ENCODE measurements at places on chromosomes 13 and 19. TPM values are rescaled to one million over a fixed set of nuclear protein-coding genes. Genes with fewer than 3 reads are reported as not detected.

DNA sequence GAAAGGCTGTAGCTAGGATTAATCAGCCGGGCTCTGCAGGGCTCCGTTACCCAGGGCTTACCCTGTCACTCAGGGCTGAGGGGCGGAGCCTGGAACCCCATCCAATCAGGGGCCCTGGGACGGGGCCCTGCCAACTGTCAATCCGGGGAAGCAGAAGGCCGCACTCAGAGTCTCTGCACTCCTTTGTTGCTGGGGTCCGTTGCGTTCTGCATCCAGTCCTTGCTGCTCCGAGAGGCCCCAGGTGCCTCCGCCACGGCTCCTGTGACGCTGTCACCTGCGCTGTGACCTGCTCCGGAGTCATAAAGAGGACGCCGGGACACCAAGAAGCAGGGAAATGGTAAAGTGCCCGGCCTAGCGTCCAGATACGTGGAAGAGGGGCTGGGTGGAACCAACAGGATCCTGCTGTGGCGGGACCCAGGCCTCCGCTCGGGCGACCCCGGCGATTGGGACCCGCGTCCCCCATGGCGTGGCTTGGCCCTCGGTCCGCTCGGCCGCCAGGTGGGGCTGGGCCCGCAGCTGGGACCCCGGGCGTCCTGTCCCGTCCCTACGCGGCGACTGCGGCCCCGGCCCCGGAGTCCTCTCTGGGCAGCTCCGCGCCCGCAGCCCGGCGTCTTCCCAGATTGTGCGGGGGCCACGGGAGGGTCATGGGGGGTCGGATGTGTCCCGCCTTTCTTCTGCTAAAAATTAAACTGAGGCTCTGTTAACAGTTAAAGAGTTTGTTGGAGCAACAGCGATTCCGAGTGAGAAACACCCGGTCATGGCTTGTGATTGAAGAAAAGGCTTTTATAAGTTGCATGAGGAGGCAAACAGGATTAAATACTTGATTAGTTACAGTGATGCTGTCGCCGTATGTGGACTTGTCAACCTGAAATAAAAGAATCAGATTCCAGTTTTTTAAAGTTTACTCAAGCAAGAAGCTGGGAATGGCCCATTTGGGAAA, at the start of gene ZNF491:
Gene ZNF491, plus strand, starts transcription at position 133 of the 940 bp plus-strand sequence. CDS start 7,431 bp downstream, outside the sequence.
- DNase-seq, result no peak

DNA sequence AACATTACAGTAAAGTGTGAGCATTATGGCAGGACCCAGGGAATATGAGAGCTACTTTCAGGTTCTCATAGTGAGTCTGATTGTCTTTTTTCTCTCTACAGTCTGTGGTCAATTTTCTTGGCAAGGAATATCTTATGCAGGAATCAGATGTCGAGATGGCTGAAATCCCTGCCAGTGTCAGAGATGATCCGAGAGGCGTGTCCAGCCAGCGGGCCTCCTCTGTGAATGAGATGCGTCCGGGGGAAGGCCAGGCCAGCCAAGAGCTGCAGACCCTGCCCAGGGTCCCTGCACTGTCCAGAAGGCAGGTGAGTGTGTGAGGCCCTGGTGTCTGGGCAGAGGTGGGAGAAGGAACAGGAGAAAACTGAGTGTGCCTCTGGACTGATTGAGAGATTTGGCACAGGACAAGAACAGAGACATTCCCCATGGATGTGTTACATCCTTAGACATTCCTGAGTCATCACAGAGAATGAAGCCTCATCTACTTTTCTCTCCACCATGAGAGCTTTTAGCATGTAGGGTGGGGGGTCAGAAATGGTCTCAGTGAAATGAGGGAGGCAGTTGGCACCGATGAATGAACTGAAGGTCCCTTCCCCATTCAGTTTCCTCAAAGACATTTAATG, 27.3 kb upstream of the EDDM13 start:
- DNase-seq, result no peak

- DNase-seq, result no peak
Measured at GRCh38 chr19:51571599-51571998, 516 bp downstream of the ZNF175 start.

- DNase-seq, result no peak
Measured at GRCh38 chr13:113407103-113407530, 43.2 kb upstream of the GRTP1 start.

AMER2 gene
- total RNA-seq, result not detected

GRCh38 chr13:100112186-100112838, 23.4 kb downstream of the PCCA start:
- no peak for DNase-seq

SMIM7 gene
- total RNA-seq, result 290 TPM

- no peak for DNase-seq
Measured at GRCh38 chr19:47601180-47601904, 7.6 kb upstream of the BICRA start.

- DNase-seq, result no peak
Measured at GRCh38 chr19:47280183-47280797, 5.6 kb downstream of the INAFM1 start.

PCP2 gene
- total RNA-seq, result not detected

APOC4 gene
- not detected for total RNA-seq

DNA sequence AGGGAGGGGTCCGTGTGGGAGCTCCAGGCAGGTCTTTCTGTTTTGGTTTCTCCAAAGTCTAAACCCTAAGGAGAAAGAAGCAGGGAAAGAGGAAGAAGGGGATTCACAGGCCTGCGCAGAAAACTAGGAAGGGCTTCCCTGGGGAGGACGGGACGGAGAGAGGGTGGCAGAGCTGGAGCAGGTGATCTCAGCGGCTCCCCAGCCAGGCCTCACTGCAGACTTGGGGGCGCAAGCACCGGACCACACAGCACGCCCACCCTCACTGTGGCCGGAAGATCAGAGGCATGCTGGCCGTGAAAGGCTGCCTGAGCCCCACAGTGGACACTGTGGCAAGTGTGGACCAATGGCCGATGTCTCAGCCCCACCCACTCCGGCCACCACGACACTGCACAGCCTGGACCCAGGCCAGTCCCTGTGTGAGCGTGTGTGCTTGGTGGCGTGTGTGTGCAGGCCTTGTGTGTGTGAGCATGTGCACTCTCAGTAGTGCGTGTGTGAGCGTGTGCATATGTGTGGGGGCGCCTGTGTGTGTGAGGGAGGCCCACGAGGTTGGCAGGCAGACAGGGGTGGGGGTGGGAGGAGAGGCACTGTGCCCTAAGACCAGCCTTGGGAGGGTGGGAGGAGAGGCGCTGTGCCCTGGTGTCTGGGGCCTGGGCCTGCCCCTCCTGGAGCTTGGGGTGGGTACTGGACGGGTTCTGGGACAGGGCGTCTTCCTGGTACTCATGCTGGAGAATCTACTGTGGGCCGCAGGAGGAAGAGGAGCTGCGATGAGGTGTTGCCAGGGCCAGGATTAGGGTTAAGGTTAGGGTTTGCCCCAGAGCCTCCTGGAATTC, 15.4 kb upstream of the TMEM255B start:
- no peak for DNase-seq

- DNase-seq, result no peak
Measured at GRCh38 chr13:107379407-107380155, 811.6 kb upstream of the ARGLU1 start.

MAB21L1 gene
- 1.2 TPM for total RNA-seq

GSK3A gene
- total RNA-seq, result 29.8 TPM

KEAP1 gene
- total RNA-seq, result 40.9 TPM

GRCh38 chr13:98462241-98462882, 114.5 kb downstream of the STK24 start:
- DNase-seq, result no peak

DNA sequence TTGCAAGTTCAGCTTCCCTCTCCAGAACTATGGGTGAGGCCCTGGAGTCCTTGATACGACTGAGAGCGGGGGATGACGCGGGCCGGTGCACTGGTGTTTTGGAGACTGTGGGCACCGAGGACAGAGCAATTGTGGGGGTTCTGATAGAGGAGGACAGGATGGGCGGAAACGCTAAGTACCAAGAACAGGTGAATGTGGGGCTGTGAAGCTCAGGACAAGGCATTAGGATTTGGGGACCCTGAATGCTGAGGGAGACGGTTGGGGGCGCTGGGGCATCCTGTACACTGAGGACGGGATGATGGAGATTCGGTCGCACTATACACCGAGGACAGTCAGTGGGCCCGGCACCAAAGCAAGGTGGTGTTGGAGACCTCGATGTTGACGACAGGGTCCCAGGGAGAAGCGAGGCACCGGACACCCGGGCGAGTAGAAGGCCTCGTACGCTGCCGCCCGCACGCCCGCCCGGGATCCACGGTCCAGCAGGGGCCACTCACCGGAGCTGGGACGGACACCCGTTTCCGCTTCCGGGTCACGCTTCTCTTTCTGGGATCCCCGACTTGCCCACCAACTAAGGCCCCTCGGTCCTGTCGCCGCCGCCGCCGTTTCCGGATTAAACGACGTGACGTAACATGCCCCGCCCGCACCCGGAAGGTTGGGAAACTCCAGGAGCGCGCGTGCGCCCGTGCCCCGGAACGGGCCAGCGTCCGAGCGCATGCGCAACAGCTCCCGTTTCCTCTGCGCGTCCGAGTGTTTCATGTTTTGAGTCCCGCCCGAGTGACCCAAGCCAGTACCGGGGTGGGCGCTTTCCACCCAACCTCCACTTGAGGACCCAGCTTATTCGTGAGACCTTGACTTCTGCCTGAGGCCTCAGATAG, at the start of gene CHMP2A:
Gene CHMP2A, minus strand, starts transcription at position 612 of the 875 bp plus-strand sequence. CDS start 893 bp downstream, outside the sequence.
- DNase-seq, result peak; percentile 97

CPT1C gene
- 1.6 TPM for total RNA-seq

ZNF540 gene
- 0.46 TPM for total RNA-seq

GRCh38 chr13:73077865-73078264, 19.1 kb downstream of the KLF5 start:
- no peak for DNase-seq

- DNase-seq, result no peak
Measured at GRCh38 chr13:20544201-20544923, 18.7 kb upstream of the CRYL1 start.

GRCh38 chr13:48296528-48296927, 7.0 kb upstream of the RB1 start:
- no peak for DNase-seq

Data from H4 (cell line).